Activated CD4-positive, alpha-beta memory T cell treated with anti-CD3 and anti-CD28 coated beads, Interleukin-2, amount 10 ng/mL, durations not matched to agents 7 days and 5 days (primary cell): ENCODE measurements at places on chromosomes 12 and 14. TPM values are rescaled to one million over a fixed set of nuclear protein-coding genes. Genes with fewer than 3 reads are reported as not detected.

The THAP2 gene
- 6.4 TPM for total RNA-seq

The HPD gene
- total RNA-seq, result not detected

The ADGRD1 gene
- total RNA-seq, result not detected

The NRIP2 gene
- total RNA-seq, result not detected

The NEUROD4 gene
- not detected for total RNA-seq

The ZFYVE21 gene
- total RNA-seq, result 17.4 TPM

The KRT79 gene
- not detected for total RNA-seq

The RTL1 gene
- total RNA-seq, result not detected

The NGB gene
- not detected for total RNA-seq

The OTX2 gene
- not detected for total RNA-seq

The TBX5 gene
- total RNA-seq, result not detected

The SOX5 gene
- 0.75 TPM for total RNA-seq

The BRF1 gene
- 40.7 TPM for total RNA-seq

The TMEM52B gene
- not detected for total RNA-seq

The PTPRR gene
- total RNA-seq, result not detected

The WSCD2 gene
- not detected for total RNA-seq

The CFAP251 gene
- total RNA-seq, result 1.9 TPM
